ENCODE measurements at places on chromosomes 16 and 17.

GRCh38 chr17:50020841-50021599 is 26.0 kb upstream of the DLX3 start:
- peak; percentile 30 for DNase-seq

GRCh38 chr17:50661795-50662391 is 27.2 kb downstream of the ABCC3 start:
- no peak for DNase-seq

DNA sequence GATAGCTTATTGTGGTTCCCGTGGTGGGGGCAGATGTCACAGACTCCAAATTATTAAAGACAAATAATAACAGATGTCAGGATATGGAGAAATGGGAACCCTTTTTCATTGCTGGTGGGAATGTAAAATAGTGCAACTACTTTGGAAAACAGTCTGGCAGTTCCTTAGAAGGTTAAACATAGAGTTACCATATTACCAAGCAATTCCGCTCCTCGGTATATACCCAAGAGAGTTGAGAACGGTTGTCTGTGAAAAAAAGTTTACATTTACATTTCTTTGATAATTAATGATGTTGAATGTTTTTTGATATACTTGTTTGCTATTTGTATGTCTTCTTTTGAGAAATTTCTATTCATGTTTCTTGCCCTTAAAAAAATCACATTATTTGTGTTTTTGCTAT is 41.2 kb downstream of the OR1D5 start:
- DNase-seq: no peak

DNA sequence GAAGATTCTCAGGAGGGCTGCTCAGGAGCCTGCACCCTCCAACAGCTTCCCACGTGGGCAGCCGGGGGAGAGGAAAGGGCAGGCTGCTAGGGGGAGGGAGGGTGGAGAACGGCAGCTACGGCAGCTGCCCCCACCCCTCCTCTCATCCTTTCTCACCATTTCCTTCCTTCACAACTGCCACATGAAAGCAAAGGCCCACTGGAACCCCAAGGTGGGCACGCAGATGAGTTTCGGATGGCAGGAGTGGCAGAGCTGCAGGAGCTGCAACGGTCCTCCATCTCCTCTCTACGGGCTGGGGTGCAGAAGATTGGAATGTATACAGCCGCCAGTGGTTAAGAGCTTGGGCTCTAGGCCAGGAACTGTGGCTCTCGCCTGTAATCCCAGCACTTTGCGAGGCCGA is 77.7 kb downstream of the GAS7 start:
- DNase-seq: no peak

DNA sequence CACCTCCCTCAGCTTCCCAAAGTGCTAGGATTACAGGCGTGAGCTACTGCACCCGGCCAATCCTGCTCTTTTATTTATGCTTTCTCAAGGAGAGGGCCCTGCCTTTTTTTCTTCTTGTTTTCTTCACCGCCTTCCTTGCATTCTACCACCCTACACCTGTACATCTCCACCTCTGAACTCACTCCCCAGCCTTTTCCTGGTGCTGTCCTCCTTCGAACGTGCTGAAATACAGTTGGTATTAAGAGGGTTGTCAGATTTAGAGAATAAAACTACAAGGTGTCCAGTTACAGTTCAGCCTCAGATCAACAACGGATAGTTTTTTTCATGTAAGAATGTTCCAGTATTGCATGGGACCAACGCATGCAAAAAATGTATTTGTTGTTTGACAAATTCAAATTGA is 1.7 kb downstream of the PIRT start:
- DNase-seq: no peak

GRCh38 chr17:65665966-65666365 is 104.5 kb upstream of the AXIN2 start:
- DNase-seq: no peak

DNA sequence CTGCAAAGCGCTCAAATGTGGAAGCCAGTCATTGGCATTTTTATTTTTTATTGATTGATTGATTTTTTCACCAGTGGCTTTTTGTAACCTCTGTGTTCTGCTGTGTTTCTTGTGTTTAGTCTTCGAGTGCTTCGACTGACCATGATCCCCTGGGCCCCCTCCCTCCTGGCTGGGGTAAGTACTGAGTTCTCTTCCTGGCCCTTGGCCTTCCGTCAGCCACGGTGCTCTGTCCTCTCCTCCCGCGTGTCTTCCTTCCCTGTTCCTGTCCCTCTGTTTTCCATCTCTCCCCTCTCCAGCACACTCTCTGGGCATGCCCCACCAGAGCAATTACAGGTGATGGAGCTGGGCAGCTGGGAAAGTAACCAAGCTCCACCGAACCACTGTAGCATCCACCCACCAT is 25.8 kb upstream of the CLEC18A start:
- no peak for DNase-seq

GRCh38 chr16:53509906-53510703 is 7.1 kb upstream of the AKTIP start:
- peak; percentile 38 for DNase-seq

DNA sequence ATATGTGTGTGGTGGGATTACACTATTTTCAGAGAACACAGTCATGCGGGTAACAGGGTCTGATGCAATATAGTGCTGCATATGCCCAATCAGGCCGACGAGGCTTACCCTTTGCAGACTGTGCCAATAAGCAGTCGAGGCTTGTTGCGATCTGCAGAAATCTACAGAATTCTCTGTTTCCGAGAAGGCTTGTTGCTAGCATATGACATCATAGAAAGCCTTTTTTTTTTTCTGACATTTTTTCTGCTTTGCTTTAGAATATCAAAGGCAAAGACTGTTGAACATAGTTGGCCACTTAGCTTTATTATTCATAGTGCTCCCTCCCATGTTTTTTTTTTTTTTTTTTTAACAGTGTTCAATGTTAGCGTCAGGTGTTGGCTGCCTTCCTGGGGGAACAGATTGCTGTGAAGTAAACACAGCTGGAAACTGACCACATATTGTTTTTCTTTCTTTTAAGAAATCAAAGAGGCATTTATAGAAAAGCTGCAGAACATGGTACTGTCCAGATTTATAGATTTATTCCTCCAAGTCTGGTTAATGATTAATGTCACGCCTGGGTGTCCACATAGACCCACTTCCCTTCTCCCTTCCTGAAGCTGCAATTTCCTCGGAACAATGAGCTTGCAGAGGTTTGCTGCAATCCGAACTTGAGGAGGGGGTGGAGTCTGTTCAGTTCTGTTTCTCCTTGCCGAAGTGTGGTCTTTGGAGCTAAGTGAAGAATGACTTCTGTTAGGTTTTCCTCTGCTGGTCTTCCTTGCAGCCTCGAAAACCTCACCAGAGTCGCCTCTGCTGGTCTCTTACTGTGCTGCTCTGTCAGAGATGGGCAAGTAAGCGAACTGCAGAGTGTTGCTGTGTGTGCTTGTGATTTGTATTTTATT is 87.3 kb downstream of the MAP2K6 start:
- DNase-seq: peak; percentile 30

DNA sequence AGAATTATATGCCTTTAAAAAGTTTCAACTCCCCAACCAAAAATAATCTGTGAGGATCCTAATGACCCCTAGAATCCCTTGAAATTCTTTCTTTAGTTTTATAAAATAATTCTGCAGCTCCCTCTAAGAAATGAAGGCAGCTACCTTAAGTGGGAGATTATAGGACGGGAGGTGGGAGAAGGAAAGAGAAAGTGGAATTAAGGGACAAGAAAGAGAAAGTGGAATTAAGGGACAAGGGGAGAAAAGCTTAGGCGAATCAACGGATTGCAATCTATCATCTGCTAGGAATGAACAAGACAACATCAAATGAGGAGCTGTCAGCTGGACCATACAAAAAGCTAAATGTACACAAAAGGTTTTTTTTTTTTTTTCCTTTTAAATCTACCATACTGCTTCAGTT is 262.0 kb downstream of the ZFHX3 start:
- DNase-seq: no peak

- DNase-seq: no peak
Observed at GRCh38 chr17:72318131-72318530, 197.3 kb downstream of the SOX9 start.
